ENCODE measurements at places on chromosomes 2 and 18.

DNA sequence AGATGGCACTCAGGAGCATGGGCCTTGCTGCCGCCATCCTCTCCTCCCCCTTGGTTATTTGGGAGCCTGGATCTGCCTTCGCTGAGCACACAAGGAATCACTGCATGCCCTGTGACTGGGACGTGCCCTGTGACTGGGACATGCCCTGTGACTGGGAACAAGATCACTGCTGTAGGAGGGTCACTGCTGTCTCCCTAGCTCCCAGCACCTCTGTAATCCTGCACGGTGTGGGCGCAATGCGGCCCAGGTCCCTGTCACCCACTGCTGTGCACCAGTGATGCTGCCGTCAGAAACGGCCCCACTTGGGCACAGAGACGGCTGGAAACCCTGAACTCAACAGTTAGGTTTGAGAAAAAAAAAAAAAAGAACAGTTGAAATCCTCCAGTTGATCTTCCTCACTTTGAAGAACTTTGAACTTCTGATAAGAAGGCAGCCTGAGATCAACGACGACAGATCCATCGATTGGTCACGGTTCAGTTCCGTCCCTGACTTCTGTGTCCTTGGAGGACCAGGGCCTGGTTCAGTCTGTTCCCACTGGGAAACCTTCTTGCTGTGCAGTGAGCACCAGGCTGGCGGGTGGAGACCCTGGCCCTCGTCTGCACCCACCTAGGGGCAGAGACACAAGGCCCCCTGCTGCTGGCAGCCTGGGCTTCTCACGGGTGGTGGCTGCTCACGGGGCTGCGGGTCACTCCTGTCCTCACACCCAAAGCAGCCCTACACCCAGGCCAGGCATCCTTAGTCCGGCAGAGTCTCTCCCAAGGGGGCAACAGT, 125.9 kb downstream of the PXDN start:
- no peak for DNase-seq

DNA sequence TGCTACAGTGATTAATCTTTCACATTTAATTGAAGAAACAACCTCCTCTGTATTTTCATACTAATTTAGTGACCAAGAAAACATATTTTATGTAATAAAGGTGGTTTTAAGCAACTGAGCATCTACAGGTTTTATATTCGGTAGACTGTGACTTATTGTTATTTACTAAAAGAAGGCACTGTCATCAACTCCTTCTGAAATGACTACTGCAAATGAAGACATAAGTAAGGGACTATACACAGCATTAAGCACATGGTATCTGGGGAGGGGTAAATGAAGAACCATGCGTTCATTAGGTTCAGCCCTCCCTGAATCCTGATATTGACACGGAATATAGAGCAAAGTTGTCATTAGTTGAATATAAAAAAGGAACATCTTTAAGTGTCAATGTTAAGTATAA, 4.3 kb downstream of the CDH20 start:
- no peak for DNase-seq

DNA sequence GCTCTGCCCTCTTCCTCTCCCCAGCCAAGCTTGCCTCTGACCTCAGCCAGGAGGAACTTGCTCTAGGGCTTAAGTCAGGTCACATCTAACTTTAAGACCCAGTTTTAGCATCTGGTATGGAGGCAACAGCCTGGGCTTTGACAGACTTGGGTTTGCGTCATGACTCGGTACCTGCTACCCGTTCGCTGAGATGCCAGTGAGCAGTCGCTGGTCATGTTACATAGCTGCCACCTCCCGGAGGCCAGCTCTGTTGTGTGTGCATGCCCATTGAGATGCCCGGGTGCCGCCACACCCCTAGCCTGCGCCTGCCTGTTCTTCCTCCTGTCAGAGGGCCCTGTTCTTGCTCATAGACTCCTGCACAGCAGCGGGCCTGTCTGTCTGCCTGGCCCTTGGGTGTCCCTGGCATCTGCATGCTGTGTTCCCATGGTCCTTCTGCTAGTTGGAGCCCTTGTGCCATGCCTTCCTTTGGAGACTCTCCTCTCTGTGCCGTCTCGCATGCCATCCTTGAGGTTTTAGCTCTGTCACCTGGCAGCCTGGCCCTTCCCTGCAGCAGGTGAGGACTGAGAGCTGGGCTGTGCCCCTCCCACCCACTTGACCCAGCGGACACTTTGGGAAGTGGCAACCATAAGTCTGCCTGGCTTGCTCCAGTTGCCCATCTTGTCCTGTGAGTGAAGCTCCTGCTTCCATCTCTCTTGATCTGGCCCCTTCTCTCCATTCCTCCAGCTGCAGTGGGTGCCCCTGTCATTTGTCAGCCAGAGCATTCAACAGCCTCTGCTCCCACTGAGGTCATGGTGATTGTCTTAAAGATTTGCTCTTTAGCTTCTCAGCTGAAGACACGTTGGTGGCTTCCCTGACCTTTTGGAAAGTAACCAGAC, 24.9 kb downstream of the ASAP2 start:
- DNase-seq: no peak

- DNase-seq: no peak
These were observed 102.6 kb downstream of the DGKD start for GRCh38 chr2:233456934-233457333.

- no peak for DNase-seq
These were observed 140.8 kb downstream of the SEPTIN10 start for GRCh38 chr2:109472974-109473373.

- DNase-seq: peak; percentile 68
These were observed 256.8 kb downstream of the RNF152 start for GRCh38 chr18:61635901-61636528.

DNA sequence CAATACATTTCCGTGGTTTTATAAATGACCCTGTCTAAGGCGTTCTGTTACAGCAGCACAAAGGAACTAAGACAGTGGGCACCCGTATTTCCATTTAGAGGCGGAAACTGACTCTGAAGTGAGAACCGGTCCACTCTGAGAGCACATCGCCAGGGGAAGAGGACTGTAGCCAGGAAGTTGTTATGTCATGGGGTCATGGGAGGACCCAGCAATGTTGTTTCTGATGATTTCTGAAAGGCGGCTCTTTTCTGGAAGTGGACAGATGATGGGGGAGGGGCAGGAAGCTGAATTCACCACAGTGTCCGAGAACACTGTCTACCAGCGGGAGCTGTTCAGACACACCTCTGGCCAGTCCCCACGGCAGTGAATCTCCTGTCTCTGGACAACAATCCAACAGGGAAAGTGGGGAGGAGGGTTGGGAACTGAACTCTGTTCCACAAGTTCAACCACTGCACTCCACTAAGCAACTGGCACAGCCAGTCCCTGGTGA, 2.1 kb upstream of the LRRFIP1 start:
- DNase-seq: peak; percentile 75

GRCh38 chr2:137724912-137725311, 239.4 kb upstream of the HNMT start:
- DNase-seq: no peak

- DNase-seq: no peak
These were observed 31.7 kb downstream of the PCARE start for GRCh38 chr2:29042561-29043075.

- no peak for DNase-seq
These were observed 508.4 kb upstream of the ZEB2 start for GRCh38 chr2:145028101-145028920.

- no peak for DNase-seq
These were observed 274.2 kb upstream of the LRRTM4 start for GRCh38 chr2:77796397-77796796.

- no peak for DNase-seq
These were observed 92.7 kb downstream of the PIK3C3 start for GRCh38 chr18:42047721-42048120.

DNA sequence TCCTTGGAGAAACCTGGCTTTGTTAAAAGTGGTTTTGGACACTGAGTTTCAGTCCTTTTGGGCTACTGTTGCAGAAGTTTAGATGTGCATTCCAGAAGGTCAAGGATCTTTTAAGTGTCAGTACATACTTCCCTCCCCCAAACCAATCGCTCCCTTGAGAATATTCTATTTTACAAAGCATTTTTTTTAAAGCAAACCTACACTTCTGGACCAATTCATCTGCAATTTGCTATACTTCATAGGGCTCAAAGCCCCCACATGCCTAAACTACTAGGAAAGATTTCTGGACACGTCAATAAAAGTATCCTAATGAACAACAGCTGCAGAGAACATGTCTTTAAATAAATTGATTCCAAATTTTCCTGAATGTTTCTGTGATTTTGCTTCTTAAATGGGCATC, 157.6 kb downstream of the RDH14 start:
- DNase-seq: no peak

DNA sequence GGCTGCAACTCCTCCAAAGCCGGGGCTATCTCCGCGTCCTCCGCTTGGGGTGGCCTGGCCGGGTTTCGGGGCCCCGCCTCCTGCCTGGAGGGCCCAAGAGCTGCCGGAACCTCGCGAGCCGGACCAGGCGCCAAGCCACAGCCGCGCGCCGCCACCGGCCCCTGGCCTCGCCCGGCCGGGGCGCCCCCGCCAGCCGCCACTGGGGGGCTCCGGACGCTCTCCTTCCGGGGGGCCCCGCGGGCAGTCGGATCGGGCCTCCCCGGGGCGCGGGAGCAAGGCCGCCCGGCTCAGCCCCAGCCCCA, 17.4 kb upstream of the HAAO start:
- DNase-seq: peak; percentile 95

- no peak for DNase-seq
These were observed 303.3 kb downstream of the CNTNAP5 start for GRCh38 chr2:124328397-124328796.

DNA sequence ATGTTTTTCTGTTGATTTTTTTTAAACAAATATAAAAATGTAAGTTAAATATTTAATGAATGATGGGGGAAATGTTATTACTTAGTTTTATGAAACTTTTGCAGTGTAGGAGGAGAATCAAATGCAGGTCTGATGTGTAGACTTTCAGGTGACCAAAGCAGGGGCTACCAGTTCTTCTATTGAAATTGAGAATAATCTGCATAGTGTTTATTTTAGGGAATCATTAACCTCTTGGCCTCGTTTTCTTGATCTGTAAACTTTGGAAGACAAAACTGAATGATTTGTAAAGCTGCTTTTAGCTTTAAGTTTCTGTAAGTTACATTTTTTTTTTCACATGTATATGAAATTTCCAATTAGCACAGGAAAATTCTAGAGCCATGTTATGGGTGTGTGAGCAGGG, 99.2 kb downstream of the R3HDM1 start:
- DNase-seq: no peak

DNA sequence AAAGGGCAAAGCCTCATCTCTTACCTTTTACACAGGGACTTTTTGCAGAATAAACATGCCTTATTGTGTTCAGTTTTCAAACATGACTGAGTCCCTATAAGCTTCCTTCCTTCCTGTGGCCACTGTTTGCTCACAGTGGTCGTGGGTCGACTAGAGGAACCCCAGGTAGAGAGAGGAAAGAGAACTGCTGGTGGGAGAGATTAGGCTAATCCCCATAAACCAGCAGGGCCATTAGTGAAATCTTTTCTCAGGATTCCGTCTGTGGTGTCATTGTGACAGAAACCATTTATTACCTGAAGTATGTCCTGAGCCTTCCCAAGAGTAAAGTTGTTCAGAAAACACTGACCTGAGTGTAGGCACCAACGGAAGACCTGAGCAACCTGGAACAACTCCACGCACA, 21.3 kb upstream of the BOD1L2 start:
- DNase-seq: no peak

DNA sequence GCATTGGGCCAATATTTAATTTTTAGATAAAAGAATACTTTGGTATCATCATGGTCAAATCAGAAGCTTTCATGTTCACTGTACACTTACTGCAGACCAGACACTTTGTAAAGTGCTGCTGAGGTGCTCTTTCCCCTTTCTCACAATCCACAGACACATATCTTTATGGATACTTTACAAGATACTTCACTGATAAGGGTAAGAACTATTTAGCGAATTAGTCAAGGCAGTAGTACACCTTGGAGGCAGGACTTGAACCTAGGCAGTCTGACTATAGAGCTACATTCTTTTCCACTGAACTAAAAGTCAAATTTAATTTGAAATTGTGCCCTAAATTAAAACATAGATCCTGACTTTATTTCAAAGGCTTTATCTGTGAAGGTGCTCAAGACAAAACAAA, 60.2 kb downstream of the COBLL1 start:
- no peak for DNase-seq

GRCh38 chr2:218984239-218985020, 554 bp downstream of the FEV start:
- DNase-seq: peak; percentile 51

DNA sequence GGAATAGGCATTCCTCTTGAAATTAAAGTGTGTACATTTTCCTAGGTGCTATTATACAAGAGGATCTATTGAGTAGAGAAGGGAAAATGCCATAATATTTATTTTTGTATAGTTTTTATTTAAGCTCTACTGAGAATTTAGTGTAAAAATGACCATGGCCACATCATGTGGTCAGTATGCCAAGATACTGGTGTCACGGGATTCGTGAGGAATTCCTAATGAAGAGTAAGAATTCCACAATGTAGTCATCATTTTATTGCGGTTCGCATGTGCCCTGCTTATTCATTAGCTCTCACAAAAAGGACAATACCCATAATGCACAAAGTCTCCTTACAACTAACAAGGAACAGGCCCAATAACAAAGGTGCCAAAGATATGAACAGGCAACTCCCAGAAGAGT, 39.3 kb upstream of the PARD3B start:
- DNase-seq: no peak

DNA sequence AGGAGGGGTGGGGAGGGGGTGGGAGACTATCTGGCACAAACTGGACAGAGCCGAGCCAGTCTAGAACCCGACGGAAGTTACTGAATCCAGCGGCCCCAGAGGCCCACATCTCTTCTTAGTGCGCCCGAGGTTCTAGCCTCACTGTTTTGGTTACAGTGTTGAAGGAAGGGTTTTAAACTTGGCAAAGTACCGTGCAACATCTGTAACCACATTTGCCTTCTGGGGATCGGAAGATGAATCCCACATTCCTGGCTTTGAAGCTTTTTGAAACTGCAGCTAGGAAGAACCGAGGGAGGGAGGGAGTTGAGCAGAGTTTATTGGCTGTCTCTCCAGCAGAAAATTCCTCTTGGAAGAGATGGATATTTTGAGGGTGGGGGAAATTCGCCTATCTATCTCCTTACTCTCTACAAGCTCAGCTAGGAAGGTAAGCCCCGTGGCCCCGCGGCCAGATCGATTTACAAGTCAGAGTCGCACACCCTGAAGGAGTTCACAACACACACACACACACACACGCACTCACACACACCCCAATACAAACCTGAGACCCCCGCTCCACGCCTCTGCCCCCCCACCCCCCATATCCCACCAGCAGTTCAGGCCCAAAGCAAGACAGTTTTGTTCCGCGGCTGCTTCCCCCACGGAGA, 1.0 kb downstream of the ACVR1 start:
- peak; percentile 71 for DNase-seq

DNA sequence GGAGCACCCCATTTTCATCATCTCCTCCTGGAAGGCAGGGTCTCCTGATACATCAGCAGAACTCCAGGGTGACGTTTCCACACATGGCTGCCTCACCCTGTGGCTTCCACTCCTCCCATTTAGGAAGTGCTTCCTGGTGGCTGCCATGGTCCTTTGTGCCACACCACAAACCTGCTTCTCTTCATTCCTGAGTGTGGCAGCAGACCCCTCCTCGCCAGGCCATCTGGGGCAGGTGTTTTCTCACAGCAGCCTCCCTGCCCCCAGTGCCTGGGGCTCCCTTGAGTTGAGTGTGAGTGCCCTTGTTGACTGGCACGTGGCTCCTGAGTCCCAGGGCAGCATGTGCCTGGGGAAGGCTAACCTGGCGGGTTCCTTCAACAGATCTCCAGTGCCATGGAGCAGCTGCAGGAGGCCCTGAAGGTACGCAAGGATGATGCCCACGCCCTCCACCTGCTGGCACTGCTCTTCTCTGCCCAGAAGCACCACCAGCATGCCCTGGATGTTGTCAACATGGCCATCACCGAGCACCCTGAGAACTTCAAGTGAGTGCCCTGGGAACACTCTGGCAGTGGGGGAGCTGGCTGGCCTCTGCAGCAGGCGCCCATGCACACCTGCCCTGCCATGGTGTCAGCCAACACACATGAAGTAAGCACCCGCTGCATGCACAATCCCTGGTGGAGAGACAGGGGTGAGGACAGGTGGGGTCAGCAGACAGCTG, 113.4 kb upstream of the MCFD2 start:
- no peak for DNase-seq

Data from sigmoid colon (tissue), 7 donors.